ENCODE measurements at places on chromosomes 16 and 17.

DNA sequence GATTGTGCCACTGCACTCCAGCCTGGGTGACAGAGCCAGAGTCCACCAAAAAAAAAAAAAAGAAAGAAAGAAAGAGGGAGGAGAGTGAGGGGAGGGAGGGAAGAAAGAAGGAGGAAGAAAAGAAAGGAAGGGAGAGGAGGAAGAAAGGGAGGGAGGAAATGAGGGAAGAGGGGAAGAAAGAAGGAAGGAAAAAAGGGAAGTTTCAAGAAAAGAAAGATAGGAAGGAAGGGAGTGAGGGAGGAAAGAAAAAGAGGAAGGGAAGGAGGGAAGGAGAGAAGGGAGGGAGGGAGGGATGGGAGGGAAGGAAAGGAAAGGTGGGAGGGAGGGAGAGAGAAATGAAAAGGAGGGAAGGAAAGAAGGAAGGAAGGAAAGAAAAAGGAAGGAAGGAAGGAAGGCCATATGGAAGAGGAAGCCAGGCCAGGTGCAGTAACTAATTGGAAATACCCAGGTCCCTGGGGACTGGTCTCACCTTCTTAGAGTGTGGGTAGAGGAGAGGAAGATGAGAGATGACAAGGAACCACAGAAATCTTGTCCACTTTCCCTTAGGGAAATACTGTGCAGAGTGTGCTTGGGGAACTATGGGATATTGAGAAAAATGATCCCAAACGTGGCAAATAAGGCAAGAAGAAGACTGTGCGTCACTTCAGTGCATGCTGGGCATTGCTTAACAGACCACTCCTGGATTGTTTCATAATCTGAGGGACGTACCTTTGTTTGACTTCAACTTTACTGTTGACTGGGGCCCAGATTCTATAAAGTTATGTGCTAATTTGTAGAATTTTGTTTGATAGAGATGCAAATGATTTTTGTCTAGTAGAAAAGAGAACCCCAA, 15.1 kb upstream of the CSNK2A2 start:
- no peak for DNase-seq

DNA sequence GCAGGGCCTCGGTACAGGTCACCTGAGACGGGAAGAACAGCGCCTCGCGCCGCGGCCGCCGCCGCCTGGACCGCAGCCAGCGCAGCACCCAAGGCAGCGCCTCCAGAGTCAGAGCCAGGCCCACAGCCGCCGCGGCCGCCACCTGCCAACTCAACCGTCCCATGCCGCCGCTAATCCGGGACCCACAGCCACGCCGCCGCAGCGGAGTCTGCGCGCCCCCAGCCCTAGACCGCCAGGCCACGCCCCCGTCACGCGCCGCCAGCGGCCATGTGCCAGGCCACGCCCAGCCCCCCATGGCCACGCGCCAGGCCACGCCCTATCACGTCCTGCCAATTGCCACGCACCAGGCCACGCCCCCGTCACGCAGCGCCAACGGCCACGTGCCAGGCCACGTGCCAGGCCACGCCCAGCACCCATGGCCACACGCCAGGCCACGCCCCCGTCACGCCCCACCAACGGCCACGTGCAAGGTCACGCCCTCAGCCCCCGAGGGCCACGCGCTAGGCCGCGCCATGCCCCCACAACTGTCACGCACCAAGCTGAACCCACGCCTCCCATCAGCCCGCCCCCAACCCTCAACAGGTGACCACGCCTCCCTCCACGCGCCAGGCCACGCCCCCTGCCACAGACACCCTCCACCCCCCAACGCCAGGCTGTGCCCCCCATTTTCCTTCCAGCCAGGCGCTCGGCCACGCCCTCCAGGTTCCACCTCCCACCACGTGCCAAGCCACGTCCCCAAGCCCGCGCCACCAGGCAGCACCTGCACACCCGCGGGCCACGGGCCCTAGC, at the start of gene PLD6:
PLD6 (minus strand) TSS at position 210 of the 789 bp plus-strand sequence; CDS start at position 163, 47 bp downstream.
- peak; percentile 92 for DNase-seq

GRCh38 chr16:65786916-65787315, 579.6 kb upstream of the CDH5 start:
- DNase-seq, result no peak

- DNase-seq, result no peak
These were observed 1.3 kb downstream of the TMEM219 start for GRCh38 chr16:29963021-29963743.

DNA sequence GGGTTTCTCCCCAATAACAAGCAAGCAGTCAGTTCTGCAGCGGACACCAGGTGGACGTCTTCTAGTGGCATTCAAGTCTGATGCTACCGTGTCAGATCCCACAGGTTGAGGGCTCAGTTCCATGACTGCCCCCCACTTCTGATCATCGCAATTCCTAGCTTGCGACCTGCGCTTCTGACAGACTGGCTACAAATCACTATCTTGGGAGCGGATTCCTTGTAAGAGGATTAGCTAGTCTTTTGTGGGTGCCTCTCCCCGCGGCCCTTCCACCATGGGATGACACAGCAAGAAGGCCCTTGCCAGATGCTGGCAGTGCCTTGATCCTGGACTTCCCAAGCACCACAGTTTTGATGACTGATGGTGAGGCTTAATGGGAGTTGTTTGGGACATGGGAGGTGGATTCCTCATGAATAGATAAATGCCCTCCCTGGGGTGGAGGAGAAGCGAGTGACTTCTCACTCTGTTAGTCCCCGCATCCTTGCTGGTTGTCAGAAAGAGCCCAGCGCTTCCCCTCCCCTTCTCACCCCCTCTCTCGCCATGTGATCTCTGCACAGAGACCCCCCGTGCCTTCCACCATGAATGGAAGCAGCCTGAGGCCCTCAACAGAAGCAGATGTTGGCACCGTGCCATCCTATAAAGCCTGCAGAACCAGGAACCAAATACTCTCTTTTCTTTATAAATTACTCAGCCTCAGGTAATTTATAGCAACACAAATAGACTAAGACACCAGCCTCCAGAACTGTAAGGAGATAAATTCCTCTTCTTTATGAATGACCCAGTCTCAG, 19.1 kb downstream of the CDIP1 start:
- no peak for DNase-seq

- no peak for DNase-seq
These were observed 356.3 kb upstream of the SOX9 start for GRCh38 chr17:71764505-71764904.

DNA sequence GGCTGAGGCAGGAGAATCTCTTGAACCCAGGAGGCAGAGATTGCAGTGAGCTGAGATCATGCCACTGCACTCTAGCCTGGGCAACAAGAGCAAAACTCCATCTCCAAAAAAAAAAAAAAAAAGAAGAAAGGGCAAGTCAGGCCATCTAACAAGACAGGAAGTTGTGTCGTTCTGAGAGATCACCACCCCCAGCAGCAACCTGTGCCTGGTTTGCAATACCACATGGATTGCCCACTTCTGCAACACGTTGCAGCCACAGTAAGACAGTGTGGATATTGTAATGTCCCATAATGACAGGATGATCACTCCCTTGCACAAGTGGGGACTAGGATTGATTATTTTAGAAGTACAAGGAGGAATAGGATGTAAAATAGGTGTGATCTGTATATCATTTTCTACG, 3.4 kb upstream of the KRTAP2-4 start:
- no peak for DNase-seq

DNA sequence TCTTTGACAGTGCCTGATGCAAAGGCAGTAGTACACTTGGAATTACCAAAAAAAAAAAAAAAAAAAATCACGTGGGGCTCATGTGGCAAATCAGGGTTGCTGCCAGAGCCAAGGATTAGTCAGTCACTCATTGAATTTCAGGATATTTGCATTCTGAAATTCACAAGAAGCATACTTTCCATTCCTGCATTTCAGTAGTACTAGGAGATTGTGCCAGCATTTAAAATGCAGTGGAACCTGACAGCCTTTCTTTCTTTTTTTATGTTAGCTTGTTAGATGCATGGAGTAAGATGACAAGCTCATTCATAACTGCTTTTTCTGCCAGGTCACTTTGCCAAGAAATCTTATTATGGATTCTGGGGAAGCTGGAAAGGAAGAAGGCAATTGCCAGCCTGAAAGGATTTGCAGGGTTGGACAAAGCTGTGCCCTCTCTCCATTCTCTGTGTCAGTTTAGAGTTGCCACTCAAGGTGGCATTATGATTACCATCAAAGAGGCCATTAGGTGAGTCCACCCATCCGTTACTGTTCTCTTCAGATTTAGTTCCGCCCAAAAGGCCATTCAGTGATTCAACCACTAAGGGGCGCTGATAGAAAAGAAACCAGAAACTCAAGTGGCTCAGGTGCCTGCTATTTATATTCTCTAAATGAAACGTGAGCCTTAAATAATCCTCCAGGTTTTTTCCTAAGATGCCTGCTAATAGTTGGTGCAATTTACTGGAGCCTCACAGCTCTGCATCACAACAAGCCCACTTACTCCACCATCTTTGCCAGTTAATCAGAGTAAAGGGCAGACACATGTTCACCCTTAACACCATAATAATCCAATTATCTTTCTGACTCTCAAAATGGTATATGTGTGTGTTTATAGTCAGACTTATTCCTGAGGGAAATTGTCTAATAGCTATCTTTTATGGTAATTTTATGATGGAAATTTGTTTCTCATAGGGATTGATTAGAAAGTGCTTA, 59.0 kb downstream of the TANGO6 start:
- no peak for DNase-seq

- no peak for DNase-seq
These were observed 345.8 kb downstream of the SOX9 start for GRCh38 chr17:72466606-72467005.

DNA sequence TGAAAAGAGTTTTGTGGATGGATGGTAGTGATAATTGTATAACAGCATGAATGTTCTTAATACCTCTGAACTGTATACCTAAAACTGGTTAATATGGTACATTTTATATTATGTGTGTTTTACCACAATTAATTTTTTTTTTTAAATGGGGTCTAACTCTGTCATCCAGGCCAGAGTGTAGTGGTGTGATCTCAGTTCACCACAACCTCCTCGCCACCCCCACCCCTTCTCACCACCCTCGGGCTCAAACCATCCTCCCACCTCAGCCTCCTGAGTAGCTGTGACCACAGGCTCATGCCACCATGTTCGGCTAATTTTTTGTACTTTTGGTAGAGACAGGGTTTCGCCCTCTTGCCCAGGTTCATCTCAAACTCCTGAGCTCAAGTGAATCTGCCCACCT, 123.2 kb downstream of the CDRT15L2 start:
- DNase-seq, result no peak

DNA sequence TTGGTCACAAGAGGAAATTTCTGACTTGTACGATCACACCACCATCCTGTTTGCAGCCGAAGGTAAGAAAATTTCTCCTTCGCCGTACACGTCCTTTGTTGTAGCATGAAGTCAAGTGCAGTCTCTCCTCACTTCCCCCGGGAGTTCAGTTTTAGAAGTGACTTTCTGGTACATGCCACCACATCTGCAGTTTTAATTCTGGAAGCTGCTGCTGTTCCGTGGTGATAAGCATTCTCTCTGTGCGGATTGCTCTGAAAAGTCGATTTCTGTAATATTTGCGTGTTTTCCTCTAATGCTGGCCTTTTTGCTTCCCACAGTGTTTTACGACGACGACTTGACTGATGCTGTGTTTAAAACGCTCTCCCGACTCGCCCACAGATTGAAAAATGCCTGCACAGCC, 20.6 kb downstream of the METTL22 start:
- no peak for DNase-seq

GRCh38 chr16:28210979-28211588, 681 bp downstream of the XPO6 start:
- peak; percentile 78 for DNase-seq

GRCh38 chr17:76384987-76385891, 830 bp downstream of the SPHK1 start:
- DNase-seq, result peak; percentile 62

DNA sequence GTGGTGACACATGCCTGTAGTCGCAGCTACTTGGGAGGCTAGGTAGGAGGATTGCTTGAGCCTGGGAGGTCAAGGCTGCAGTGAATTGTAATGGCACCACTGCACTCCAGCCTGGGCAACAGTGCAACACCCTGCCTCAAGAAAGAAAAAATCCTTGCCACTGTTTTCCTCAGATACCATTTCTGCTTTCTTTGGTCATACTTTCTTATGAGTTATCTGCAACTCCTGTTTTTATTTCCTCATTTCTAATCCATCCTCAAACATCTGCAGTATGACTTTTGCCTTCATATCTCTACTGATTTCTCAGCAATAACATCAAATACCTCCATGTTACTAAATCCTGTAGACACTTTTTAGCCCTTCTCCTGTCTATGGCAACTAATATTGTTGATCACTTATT, 3.1 kb upstream of the AP2B1 start:
- no peak for DNase-seq

DNA sequence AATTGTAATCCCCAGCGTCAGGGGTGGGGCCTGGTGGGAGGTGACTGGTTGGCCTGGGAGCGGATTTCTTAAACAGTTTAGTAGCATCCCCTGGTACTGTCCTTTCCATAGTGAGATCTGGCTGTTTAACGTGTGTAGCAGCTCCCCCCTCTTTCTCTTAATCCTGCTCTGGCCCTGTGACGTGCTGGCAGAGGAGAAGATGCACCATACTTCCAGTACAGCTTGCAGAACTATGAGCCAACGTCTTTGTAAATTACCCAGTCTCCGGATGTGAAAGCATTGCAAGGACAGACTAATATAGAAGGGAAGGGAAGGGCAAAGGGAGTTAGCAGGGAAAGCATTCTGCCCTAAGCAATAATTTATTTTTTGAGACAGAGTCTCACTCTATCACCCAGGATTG, 83.9 kb downstream of the RMI2 start:
- no peak for DNase-seq

DNA sequence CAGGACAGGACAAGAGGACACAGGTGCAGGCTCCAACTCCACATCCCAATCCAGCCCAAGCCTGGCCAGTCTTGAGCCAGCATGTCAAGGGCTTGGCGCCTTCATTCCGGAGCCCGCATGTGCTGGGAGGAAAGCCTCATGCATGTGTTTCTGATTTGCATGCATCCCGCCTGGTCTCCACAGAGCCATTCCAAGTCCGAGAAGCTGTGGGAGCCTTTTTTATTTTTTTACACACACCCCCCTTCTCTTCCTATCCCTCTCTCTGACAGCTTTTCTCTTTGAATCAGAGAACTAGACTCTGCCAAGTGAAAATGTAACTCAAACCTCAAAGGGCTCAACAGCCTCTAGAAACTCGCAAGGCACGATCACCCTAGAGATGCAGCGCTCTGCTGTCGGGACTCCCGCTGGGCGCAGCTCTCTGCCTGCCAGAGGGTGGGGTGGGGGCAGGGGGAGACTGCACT, 45.1 kb downstream of the NOG start:
- DNase-seq, result no peak

DNA sequence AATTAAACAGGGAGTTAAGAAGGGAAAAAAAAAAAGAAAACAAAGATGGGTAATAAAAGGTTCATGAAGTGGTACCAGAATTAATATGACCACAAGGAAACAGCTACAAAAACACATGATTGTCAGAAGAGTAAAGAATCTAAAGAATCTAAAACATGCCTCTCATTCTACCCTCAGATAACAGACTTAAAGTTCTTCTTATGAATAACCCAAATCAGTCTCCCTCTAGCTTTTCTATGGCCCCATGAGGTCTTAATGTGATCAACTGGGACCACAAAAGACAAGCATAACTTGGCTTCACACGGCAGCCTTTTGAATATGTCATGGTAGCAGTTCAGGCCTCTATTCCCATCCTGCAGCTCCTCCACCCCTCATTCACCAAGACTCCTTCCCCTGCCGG, 6.9 kb downstream of the MYH10 start:
- DNase-seq, result no peak

- no peak for DNase-seq
These were observed 1144.9 kb upstream of the GOT2 start for GRCh38 chr16:59878999-59879398.

- DNase-seq, result no peak
These were observed 50.6 kb downstream of the CNGB1 start for GRCh38 chr16:57920215-57920879.

GRCh38 chr16:20073203-20074098, at the start of gene GPR139:
GPR139 (minus strand) TSS chr16:20073890; CDS start chr16:20073616, 274 bp downstream.
- no peak for DNase-seq

- no peak for DNase-seq
These were observed 18.1 kb downstream of the FZD2 start for GRCh38 chr17:44575403-44575802.
